ENCODE measurements at places on chromosomes 6 and 20.

GRCh38 chr6:5379647-5380242 lies 118.4 kb downstream of the FARS2 start:
- no peak for DNase-seq

GRCh38 chr20:50099113-50099512 lies 13.8 kb downstream of the UBE2V1 start:
- no peak for DNase-seq

DNA sequence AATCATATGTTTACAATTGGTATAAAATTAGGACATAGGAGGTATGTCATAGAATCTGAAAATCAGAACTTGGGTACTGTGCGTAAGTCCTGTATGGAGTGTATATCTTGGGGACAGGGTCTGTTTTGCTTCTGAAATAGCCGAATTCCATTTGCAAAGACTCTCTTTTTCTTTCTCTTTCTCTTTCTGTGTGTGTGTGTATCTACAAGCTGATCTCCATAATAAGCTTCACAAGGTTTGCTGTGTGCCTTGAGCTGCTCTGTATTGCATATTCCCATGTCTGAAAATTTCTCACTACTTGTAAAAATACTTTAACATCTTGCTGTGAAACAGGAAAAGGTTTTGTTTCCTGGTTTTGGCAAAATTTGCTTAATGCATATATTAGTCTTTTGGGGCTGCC lies 29.5 kb downstream of the STX11 start:
- no peak for DNase-seq

DNA sequence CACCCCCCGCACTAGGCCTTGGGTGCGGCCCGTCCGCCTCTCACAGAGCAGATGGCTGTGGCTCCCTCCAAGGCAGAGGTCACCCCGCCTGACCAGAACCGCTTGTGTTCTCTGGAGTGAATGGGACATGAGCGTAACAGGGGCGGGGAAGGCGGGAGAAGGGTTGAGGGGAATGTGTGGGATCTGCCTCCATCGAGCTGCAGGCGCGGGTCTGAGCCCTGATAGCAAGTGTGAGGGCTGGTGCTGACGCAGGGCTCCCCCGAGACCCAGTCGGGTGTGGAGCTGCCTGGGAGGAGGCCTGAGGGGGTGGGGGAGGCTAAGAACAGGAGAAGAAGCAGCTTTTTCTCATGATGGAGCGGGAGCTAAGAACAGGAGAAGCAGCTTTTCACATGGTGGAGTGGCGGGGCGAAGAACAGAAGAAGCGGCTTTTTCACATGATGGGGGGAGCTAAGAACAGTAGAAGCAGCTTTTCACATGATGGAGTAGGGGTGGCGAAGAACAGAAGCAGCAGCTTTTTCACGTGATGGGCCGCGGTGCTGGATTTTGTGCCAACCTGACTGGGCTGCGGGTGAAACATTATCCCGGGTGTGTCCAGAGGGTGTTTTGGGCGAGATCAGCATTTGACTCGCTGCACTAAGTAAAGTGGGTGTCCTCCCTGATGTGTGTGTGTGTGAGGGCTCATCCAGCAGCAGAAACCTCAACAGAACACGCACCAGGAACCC lies 169.3 kb downstream of the TTLL2 start:
- no peak for DNase-seq

DNA sequence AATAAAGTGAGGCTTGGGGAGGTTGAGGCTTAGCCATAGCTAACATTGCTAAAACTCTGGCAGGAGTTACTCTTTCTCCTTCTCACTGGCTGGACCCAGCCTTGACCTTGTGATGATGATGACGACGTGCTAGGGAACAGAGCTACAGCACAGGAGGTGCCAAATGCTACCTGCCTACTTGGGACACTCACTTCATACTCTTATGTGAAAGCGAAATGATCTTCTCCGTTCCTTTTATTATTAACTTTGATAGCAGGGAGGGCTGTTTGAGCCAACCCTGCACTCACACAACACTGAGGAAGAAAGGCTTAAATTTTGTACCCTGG lies 1.2 kb upstream of the ELMO2 start:
- DNase-seq = no peak

All from NCI-H1436 treated with DMSO at 0.1 percent for 48 hours (cell line).